ENCODE measurements at places on chromosomes 12 and 14.

DNA sequence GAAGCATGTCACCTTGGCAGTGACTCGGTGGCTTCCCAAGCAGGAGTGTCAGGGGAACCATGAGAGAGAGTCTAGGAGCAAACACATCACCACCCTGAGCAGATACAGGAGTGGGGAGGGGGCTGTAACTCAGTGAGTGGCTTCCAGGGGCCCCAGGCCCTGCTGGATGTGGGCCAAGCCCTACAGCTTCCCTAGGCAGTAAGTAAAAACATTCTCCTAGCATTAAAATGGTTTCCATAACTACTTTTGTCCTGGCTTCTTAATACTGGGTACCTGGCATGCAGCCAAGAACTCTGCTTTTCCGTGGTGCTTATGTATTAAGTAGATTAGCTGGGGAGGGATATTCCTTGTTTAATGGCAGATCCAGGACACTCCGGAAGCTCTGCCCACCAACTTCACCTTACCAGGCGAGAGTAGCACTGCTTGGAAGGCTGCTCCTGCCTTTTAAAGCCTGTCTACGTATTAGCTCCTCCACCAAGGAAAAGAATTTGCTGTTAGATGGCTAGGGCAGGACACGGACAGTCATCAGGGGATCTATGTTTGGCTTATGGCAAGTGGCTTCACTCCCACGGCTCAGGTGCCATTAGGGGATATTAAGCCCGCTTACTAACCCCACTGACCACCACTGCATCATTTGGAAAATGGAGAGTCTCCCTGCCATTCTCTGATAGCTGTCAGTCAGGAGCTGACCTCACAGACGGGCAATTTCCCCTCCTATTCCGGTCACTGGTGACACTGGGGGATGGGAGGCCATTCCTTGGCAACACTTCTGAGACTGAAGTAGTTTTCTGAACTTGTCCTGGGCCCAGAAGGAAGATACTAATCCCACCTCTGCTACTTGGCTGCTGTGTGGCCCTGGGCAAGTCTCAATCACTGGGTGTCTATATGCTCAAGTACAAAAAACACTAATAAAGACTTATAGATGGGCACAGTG lies 22.8 kb downstream of the OTUB2 start:
- DNase-seq: no peak

DNA sequence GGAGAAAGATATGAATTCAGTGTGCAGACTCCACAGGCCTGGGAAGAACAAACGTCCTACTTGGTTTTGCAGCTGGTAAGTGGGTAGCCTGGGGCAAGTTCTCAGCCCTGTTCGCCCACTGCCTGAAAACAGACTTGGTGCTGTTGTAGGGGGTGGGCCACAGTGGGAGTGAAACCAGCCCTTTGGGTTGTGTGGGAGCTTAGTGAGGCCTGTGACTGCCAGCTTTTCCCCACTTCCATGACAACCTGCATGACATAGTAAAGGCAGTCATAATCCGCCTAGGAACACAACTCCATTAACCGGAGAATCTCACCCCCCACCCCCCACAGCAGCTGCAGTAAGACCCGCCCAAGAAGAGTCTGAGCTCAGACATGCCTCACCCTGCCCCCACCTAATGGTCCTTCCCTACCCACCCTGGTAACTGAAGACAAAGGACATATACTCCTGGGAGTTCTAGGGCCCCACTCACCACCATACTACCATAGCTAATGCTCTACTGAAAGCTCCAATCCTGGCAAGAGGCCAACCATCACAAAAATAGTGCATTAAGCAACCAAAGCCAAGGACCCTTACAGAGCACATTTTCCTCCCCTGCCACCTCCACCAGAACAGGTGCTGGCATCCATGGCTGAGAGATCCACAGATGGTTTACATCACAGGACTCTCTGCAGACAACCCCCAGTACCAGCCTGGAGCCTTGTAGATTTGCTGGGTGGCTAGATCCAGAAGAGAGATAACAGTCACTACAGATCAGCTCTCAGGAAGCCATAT lies 39.8 kb upstream of the LMNTD1 start:
- DNase-seq: no peak

DNA sequence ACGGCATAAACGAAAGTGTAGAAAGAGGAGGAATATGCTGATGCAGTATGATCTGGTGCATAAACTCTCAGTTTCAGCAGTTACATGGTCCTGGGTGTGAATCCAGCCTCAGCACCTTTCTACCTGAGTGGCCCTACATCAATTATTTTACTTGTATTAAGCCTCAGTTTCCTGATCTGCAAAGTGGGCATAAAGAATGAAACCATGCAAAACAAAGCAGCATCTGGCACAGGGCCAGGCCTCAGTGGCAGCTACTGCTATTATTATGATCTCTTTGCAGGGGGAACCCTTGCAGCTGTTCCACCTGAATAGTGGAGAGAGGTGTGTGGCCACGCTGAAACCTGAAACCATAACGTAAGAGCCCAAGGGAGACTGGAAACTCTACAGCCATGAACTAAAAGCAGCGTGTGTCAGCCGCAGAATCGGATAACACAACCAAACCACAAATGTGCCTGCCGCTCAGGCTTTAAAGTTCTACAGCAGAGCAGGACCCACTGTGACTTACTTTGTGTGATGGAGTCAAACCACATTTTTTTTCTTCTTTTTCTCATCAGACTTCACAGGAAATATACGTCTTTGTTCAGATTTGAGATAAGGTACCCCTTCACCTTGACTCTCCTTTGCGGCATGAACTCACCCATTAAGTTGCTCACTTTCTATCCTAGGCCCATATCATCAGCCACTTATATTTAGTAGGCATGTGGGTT lies 29.2 kb upstream of the FOS start:
- DNase-seq: peak; percentile 42

GRCh38 chr14:61602003-61602732 lies 93.1 kb upstream of the HIF1A start:
- DNase-seq: no peak

- no peak for DNase-seq
Observed at GRCh38 chr12:92138144-92138543, 7.5 kb downstream of the BTG1 start.

- no peak for DNase-seq
Observed at GRCh38 chr12:107207931-107208525, 114.7 kb upstream of the CRY1 start.

- DNase-seq: no peak
Observed at GRCh38 chr14:104665657-104666522, 23.5 kb upstream of the INF2 start.

DNA sequence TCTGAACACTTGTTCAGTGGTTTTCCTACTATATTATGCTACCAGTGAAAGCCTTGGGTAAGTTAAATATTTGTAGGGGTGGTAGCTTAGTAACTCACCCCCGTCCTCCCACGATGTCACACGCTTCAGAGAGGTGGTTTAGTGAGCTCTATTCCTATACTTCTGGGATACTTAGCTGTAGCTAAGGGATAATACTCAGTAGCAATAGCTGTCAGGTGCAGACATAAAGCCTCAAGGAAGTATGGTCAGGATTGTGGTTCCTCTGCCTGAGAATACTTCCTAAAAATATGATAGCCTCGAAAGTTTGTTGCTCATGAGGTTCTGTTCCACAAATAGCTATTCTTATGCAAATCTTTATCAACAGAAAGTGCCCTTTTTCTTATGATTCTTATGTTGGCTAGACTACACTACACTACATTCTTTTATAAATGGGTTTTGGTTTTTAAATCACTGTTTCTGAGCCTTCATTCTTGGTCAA lies 11.9 kb downstream of the DLST start:
- DNase-seq: no peak

DNA sequence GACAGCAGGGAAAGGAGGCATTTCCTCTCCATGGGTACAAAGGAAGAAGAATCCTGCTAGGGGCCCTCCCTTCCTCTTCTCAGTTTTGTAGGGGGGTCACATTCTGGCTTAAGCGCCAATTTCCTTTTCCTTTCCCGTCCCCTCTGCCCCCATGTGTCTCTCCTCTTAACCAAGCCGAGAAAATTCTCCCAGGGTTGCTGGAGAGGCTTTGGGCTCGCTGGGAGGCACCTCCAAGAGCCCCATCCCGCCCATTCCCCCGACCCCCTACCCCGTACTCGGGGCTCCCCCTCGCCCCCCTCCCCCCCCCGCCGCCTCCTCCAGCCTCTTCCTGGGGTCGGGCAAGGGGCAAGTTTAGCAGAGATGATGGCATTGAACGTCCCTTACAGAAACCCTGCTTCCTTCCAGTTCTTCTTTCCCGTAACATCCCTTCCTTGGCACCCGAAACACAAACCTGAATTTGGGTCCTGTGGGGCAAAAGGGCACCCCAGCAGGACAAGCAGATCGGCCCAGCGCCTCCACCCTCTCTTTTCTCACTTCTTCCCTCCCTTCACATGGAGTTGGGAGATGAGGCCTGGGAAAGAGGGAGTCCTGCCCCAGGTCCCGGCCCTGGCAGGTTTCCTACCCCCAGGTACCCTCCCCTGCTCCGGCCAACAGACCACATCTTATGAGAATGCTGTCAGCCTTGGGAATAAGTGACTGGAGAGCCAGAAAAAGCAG lies 13.7 kb downstream of the PLEKHG6 start:
- no peak for DNase-seq

DNA sequence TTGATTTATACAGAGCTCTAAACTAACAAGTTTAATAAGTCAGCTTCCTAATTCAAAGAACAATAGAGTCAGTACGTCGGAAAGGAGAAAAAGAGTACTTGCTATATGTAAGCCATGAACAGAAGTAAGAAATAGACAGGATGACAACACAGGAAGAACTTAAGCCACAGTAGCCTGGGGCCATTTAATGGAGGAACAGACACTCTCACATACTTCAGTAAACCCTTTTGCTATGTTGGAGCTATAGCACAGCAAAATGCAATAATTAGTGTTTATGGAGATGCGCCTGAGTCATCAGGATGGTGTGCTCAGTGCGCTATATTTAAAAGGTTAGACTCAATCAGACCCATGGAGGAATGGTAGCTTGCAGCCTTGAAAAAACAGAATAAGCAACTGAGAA lies 61.0 kb downstream of the SRGAP1 start:
- DNase-seq: no peak

DNA sequence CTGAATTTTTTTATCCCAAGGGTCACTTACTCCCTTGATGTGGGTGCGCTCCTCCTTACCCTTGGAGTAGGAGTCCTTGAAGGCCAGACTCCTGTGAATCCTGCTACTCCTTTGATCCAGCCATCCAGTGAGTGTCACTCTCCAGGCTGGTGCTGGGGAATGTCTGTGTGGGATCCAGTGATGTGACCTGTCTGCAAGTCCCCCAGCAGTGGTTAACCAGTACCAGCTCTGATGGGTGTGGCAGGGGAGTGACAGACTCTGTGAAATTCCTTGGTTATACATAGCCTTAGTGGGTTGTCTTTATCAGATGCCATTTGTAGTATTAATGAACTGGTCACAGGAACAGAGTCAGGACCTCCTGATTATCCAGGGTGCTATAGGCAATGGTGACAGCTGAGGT lies 409.5 kb upstream of the LMO3 start:
- DNase-seq: no peak

- DNase-seq: no peak
Observed at GRCh38 chr14:91350483-91350812, 67.2 kb downstream of the CCDC88C start.

GRCh38 chr12:84698576-84699333 lies 213.8 kb downstream of the SLC6A15 start:
- no peak for DNase-seq

DNA sequence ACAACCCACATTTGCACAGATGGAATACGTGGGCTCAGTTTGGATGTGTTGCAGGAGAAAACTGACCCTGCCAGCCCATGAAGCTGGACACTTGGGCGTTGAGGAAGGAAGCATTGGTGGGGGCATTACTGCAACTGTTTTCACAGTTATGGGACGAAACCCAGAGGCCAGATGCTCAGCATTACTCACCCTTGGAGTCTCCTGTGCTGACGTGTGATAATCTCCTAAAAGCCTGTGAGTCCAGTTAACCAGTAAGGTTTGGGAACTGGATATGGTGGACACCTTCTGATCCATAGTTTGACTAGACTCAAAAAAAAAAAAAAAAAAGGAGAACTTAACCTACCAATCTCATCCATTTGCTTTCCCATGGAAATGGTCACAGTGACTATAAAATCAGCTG lies 52.8 kb upstream of the EGLN3 start:
- no peak for DNase-seq

DNA sequence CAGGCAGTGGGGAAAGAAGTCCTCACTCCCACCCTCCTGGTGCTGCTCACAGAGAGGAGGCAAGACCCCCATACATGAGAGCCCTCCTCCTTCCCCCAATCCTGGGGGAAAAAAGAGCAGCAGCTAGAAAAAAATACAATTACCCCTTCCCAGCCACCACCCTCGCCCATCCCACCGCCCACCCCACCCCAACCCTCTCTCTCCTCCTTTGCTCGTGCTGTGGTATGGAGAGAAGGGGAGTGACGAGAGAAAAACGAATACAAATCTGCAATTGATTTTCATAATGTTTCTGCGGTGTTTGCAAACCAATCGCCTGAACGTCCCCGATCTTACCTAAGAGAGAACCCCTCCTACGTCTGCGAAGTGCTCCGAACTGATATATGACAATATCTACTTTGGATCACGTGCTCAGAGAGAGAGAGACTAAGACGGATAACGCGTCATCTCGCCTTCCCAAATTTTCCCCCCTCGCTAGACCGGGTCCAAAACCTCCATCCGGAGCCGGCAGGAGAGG lies at the start of gene HOXC11:
Gene HOXC11 (plus strand): TSS at position 405 of the 514 bp plus-strand sequence. CDS start 116 bp downstream, outside the sequence.
- no peak for DNase-seq

GRCh38 chr12:42957136-42957535 lies 367.6 kb upstream of the PRICKLE1 start:
- DNase-seq: no peak

DNA sequence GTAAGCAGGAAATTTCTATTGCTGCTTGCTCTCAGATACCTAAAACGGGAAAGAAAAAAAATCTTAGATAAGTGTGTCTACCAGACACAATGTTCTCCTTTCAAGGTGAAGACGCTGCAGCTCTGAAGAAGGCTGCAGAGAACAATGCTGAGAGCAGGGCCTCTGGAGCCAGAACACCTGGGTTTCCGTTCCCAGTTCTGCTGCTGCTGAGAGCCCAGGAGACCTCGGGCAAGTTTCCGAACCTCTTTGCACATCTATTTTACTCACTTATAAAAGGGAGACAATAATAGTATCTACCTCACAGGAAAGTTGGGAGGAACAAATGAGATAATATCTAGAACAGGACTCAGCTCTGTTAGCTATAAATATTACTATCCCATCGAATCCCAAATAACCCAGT lies 122.9 kb downstream of the TMTC1 start:
- DNase-seq: no peak

GRCh38 chr12:43676183-43676813 lies 82.3 kb downstream of the PUS7L start:
- DNase-seq: peak; percentile 7

Measured in stimulated activated CD4-positive, alpha-beta T cell treated with anti-CD3 and anti-CD28 coated beads, Interleukin-4, amount 100 ng/mL, for 48 hours (primary cell).